ENCODE measurements at places on chromosomes 5 and 9.
A peak's percentile ranks its signal among the peaks of the same experiment; 100 is the strongest.

- peak; percentile 24 for DNase-seq
- peaks cover 31% of the 10 kb centered on the region for H3K4me1 ChIP-seq
- H3K36me3 ChIP-seq, result no peaks in the 10 kb centered on the region
- peaks cover 69% of the 10 kb centered on the region for H3K27me3 ChIP-seq
Measured at GRCh38 chr5:84382363-84383295, 2.1 kb downstream of the EDIL3 start.

DNA sequence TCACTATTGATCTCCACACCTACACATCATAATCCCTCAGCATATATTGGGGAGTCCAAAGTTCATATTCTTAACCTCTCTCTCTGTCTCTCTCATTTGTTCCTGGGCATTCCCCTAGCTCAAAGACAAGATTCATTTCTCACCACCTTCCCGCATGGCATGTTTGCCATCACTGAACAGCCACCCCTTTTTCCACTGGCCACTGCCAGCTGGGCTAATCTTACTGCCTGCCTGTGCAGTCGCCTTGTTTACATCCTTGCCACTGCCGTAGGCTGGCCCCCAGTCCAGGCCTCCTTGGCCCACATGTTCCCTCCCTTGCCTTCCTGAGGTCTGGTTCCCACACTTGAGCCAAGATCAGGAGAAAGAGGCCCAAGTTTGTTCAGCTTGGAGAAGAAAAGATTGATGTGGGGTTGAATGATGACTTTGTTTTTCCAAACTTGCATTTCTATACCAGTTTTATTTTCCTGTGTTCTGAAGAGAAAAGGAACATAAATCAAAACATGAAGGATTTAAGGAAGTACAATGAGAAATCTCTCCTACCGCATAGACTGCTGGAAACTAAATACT, 80.2 kb downstream of the PLAC8L1 start:
- no peaks in the 10 kb centered on the region for H3K36me3 ChIP-seq
- no peak for DNase-seq
- no peak overlapping the region for H3K27ac ChIP-seq
- H3K4me3 ChIP-seq, result no peak overlapping the region
- no peaks in the 10 kb centered on the region for H3K27me3 ChIP-seq
- peaks cover 4% of the 10 kb centered on the region for H3K4me1 ChIP-seq

- no peak for DNase-seq
- H3K4me3 ChIP-seq, result no peak overlapping the region
- H3K27me3 ChIP-seq, result peaks cover 6% of the 10 kb centered on the region
- peaks cover 28% of the 10 kb centered on the region for H3K4me1 ChIP-seq
- H3K36me3 ChIP-seq, result no peaks in the 10 kb centered on the region
- no peak overlapping the region for H3K27ac ChIP-seq
Measured at GRCh38 chr9:123550012-123550411, 194.0 kb downstream of the CRB2 start.

DNA sequence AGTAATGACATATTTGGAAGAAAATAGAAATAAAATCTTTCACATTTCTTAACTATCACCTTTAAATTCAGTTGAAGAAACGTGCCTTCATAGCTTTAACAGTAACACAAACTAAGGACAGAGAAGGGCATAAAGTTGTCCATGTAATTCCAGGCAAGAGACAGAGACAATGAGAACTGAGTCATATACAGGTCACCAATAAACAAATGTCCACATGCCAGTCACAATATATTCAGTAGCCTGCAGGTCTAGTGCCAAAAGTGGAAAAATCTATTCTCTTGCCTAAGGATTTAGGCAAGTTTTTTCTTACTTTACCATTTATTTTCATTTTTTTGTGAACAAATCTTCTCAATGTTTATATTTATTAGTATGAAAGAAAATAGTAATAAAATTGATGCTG, 1711.5 kb upstream of the NUDT12 start:
- H3K4me1 ChIP-seq, result no peaks in the 10 kb centered on the region
- H3K36me3 ChIP-seq, result no peaks in the 10 kb centered on the region
- no peak overlapping the region for H3K4me3 ChIP-seq
- H3K27me3 ChIP-seq, result no peaks in the 10 kb centered on the region

Measured in neural crest cell (in vitro differentiated cells).